ENCODE measurements at places on chromosomes 1 and 21. TPM values are rescaled to one million over a fixed set of nuclear protein-coding genes. Genes with fewer than 3 reads are reported as not detected.
A peak's percentile ranks its signal among the peaks of the same experiment; 100 is the strongest.

FCAMR gene
- total RNA-seq, result not detected

SH3D21 gene
- 2.6 TPM for total RNA-seq

TRPM2 gene
- 1.6 TPM for total RNA-seq

OPRD1 gene
- not detected for total RNA-seq

CFHR1 gene
- not detected for total RNA-seq

DYNLT5 gene
- not detected for total RNA-seq

CD1E gene
- not detected for total RNA-seq

XPR1 gene
- total RNA-seq, result 22.8 TPM

JTB gene
- 99.1 TPM for total RNA-seq

UMODL1 gene
- 0.36 TPM for total RNA-seq

PPIAL4G gene
- total RNA-seq, result 1.4 TPM

FMO4 gene
- total RNA-seq, result 3.0 TPM

DNA sequence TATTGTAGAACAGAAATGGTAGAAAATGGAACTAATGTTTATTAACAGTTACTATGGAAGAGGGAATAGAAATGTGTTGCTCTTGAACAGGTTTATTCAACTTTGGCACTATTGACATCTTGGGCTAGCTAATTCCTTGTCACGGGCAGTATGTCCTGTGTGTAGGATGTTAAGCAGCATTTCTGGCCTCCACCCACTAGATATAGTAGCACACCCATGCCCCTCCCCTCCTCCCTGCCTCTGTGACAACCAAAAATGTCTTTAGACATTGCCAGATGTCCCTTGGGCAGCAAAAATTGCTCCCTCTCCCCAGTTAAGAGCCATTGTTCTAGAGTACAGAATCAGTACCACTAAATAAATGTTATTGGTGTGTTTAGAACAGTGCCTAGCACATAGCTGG lies 91.4 kb upstream of the TPTE start:
- no peak for DNase-seq

DNA sequence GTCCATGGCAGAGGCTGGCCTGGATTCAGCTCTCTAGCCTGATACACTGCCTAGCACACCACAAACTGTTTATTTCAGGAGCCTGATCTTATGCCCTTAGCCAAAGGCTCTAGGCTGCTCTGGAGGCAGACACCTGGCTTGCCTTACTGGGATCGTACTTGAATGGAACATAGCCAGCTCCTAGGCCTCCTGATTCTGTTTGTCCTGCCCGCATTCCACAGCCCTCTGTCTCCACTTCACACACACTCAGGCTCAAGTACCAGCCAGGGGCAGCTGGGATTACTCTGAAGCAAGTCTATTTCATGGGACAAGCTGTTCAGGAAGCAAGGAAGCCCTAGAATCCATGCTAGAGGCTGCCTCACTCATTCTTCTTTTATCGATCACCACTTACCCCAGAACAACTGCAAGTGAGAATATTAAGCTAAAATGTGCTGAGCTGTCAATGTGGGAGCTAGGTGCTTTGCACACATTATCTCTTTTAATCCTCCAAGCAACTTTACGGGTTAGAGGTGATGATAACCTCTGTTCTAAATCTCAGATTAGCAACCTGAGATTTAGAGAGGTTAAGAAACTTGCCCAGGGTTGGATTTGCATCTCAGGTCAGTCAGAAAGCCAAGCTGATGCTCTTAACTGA lies 31.1 kb upstream of the CYP4B1 start:
- no peak for DNase-seq

GRCh38 chr1:94528299-94528698 lies 13.3 kb downstream of the F3 start:
- DNase-seq, result no peak

DNA sequence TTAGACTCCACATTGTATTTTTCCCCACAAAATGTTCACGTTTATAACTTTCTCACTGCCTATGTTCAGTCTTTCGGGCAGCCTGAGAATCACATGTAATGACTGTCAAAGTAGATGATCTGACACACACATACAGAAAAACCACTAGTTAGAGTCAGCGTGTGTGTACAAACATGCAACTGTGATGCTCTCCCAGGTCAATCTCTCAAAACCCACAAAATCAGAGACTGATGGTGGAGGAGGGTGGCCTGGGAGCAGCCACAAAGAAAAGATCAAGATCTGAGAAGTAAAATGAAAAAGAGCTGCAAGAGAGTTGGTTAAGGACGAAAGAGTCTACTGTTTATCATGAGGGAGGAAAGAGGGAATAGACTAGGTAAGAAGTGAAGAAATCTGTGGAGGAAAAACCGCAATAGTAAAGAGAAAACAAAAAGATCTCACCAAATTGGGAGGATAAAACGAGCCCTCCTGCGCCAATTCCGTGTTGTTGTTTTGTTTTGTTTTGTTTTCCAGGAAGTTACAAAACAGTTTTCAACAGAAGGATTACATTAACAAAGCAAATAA lies 2.3 kb downstream of the EGLN1 start:
- DNase-seq, result no peak

DNA sequence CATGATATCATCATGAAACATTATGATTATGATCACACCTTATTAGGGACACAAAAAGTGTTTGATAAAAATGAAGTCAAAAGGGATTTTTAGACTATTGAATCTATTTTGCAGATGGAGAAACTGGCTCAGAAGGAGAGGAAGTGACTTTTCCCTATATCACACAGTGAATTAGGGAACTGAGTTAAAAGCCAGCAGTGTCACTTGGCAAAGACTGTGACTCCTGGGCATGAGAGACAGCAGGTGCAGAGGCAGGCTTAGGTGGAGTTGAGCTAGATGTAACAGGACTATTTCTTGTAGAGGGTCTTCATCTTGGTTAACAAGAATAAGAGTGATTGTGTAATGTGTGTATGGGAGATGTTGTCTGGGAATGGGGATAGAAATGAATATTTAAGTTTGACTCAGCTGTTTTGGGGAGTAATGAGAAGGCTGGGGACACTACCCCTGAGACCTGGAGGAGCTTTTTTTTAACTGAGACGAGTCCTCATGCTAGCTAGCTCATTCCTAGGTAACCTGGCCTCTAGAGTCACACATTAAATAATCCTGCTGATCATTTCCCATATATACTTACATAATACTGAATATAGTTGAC lies 1.0 kb upstream of the CD84 start:
- DNase-seq, result no peak

DNA sequence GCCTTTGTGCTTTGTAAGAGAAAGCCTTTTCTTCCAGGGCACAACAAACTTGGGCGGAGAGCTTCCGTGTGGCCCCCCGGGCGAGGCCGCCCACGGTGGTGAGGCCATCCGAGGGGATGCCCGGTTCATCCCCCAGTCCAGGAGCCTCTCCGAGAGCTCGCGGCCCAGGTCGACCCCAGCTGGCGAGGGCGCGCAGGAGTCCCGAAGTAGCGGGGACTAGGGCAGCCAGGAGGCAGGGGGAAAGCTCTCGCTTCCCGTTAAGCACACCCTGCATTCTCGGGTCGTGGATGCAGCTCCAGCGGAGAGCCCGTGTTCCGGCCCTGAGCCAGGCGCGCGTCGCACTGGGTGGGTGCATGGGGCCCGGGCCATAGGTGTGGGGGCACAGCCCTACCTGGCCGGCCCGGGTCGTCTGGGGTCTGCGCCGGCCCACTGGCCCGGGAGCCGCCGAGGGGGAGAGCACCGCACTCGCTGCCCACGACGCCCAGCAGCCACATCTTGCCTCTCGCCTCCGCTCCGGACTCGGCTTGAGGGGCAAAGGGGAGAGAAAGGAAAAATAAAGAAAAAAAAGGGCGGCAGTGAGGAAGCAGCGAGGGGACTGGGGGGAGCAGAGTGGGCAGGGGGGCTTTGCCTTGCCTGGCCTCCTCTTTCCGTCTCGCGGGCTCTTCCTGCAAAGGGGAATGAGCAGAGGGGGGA lies 1.8 kb downstream of the RNF220 start:
- DNase-seq, result peak; percentile 71

- DNase-seq, result peak; percentile 36
These were observed 138.6 kb upstream of the JUN start for GRCh38 chr1:58922302-58923089.

GRCh38 chr1:241612533-241613477 lies 27.4 kb downstream of the CHML start:
- no peak for DNase-seq

- DNase-seq, result no peak
These were observed 3.4 kb downstream of the CFAP45 start for GRCh38 chr1:159896546-159896930.

GRCh38 chr1:234624724-234625117 lies 14.7 kb upstream of the IRF2BP2 start:
- DNase-seq, result no peak

- no peak for DNase-seq
These were observed at the start of gene GBP6 for GRCh38 chr1:89363638-89364536. GBP6 (plus strand) TSS chr1:89364059; CDS start chr1:89368552, 4,493 bp downstream.

DNA sequence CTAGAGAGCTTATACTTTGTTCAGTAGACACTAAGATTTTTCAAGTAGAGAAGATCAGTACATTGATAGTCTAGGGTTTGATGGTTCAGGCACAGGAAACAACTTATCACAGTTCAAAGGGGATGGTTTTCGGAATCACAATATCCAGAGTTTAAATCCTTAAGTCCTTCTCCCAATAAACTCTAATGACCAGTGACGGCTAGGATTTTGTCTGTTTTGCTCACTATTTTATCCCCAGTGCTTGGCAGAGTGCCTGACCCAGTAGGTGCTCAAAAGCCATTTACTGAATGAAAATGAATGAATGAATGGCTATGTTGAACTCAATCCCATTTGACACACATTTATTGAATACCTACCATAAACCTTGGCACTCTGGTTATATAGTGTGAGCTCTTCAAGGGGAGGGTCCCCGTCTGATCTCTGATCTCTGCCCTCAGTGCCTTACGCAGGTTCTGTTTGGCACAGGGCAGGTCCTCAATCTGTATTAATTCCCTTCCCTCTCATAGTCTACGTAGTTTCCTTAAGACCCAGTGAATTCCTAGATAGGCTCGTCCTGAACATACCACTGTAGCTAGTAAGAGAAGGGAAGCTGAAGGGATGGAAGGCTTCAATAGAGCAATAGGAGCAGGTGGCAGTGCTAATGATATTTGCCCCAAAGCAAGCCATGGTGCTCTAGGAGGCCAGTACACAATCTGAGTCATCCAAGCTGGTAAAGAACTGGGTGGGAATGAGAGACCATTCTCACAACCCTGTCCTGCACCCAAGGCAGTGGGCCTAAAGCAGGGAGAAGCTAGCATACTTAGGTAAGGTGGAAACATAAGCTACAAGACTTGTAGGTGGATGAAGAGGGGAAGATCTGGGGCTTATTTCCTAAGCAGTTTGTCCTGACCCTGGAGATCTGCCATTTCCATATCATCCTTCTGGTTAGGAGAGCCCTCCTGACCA lies 53.4 kb downstream of the DMAP1 start:
- no peak for DNase-seq

GRCh38 chr1:163614361-163614760 lies 292.6 kb downstream of the NUF2 start:
- no peak for DNase-seq

GRCh38 chr1:30166174-30166573 lies 557.2 kb downstream of the MATN1 start:
- no peak for DNase-seq

- DNase-seq, result no peak
These were observed 31.5 kb downstream of the LYST start for GRCh38 chr1:235835226-235835625.

DNA sequence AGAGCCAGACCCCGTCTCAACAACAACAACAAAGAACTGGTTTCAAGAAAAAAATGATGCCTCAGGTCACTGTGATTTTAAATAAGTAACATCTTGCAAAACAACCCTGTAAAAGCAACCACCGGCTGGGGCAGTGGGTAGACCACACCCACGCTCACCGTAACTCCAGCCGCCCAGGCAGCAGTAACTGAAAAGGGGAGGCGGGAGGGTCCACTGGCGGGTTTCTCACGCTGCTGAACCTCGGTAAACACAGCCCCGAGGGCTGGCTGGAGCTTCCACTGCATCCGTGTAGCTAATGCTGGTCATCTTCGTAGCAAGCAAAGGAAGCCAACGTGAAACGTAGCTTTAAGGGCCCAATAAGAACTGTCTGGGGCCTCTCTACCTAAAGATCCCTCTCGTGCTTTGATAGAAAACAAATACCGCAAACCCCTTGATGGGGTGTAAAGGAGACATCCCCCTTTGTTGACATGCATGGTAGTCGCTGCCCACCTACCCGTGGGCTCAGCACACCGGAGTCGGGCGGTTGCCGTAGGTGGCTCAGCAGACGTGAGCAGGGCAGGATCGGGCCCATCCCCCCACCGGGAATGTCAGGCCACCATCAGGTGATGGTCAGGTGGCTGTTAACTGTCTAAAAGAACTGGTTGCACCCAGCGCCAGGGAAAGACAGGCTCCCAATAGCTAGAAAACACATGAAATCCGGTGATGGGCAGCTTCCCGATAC lies 4.2 kb downstream of the C1orf159 start:
- peak; percentile 14 for DNase-seq

DNA sequence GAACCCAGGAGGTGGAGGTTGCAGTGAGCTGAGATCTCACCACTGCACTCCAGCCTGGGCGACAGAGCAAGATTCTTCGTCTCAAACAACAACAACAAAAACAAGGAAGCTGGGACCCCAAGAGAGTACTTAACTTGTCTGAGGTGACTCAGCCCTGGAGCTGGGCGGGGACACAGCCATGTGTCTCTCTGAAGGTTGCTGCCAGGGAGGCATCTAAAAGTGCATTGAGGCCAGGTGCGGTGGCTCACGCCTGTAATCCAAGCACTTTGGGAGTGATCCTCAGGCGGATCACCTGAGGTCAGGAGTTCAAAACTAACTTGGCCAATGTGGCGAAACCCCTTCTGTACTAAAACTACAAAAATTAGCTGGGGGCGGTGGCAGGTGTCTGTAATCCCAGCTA lies 7.7 kb downstream of the IFI6 start:
- no peak for DNase-seq

DNA sequence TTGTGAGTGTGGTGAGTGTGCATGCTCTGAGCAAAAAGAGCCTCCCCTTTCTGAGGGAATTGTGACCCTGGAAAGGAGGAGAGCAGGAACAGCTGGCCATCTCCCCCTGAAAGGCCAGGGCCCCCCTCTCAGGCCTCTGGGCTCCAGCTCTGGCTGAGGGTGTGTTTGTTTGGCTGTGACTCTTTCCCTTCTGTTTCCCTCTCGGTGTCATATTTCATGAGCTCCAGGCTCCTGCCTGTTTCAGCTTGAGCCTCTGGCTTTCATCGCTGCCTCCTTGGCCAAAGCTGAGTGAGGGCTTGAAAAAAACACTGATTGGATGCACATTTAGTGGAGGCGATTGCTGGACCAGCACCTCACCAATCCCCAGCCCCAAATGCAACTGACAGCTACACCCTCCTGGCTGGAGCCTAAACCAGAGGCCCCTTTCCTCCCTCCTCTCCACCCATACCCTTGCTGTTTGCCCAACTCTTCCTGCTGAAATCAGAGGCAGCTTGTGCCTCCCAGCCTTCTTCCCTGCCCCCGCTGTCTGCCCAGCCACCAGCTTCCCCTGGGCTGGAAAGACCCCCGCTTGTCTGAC lies 64.1 kb downstream of the DDR2 start:
- DNase-seq, result no peak

GRCh38 chr1:52423055-52423454 lies 18.7 kb downstream of the PRPF38A start:
- DNase-seq, result no peak

GRCh38 chr1:8222789-8223188 lies 95.1 kb upstream of the SLC45A1 start:
- no peak for DNase-seq

Data from B cell (primary cell).